ENCODE measurements at places on chromosomes 3 and 15.

DNA sequence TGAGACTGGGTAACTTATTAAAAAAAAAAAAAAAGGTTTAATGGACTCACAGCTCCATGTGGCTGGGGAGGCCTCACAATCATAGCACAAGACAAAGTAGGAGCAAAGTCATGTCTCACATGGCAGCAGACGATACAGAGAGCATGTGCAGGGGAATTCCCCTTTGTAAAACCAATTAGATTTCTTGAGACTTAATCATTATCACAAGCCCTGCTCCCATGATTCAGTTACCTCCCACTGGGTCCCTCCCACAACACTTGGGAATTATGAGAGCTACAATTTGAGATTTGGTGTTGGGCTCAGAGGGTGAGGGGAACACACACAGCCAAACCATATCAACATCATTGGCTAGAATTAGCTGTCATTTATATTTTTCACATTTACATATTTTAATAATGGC is 221.0 kb downstream of the RSRC1 start:
- DNase-seq, result no peak

DNA sequence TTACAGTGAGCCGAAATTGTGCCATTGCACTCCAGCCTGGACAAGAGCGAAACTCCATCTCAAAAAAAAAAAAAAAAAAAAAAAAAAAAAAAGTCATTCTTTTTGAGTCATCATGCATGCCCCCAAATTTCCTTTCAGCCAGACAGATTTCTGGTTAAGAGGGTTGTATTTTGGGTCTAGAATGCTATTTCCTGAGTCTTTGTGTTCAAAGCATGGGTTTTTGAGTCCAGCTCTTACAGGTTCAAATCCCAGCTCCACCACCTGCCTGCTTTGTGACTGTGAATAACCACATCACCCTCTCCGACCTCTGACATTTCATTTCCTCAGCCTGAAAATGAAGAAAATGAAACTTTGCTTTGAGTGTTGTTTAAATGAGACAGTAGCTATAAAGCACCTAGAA is 9.3 kb upstream of the C15orf61 start:
- no peak for DNase-seq

- no peak for DNase-seq
Measured at GRCh38 chr15:26087395-26087794, 224.3 kb upstream of the ATP10A start.

- no peak for DNase-seq
Measured at GRCh38 chr3:158790901-158791589, 10.8 kb upstream of the MFSD1 start.

- DNase-seq, result no peak
Measured at GRCh38 chr3:67821135-67821534, 166.7 kb upstream of the SUCLG2 start.

- no peak for DNase-seq
Measured at GRCh38 chr15:98043160-98044014, 82.9 kb downstream of the ARRDC4 start.

DNA sequence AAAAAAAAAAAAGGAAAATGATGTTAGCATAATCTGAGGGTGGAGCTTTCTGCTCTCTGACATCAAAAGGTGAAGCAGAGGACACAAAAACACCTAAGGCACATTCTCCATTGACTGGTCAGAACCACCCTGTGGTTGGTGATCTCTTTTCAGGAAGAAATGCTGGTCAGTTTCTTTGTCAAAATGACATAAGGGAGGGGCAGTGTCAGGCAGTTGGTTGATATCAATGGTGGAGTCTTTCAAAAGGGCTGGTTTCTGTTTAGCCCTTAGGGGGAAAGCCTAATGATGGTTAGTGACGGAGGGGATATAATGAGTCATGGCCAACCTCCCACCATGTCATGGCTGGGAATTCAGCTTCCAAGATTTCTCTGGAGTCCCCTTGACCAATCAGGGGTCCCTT is 185.9 kb upstream of the GBE1 start:
- DNase-seq, result no peak

GRCh38 chr15:99478977-99479376 is 86.8 kb upstream of the MEF2A start:
- no peak for DNase-seq

GRCh38 chr15:63596676-63597037 is 530 bp upstream of the FBXL22 start:
- no peak for DNase-seq

GRCh38 chr3:115787818-115788217 is 164.5 kb downstream of the GAP43 start:
- no peak for DNase-seq

Measured in stimulated activated CD4-positive, alpha-beta T cell treated with anti-CD3 and anti-CD28 coated beads, Interleukin-2, amount 100 ng/mL, for 48 hours (primary cell).